ENCODE measurements at places on chromosomes 11 and 22.

- no peak for DNase-seq
These were observed 12.5 kb upstream of the TMPRSS6 start for GRCh38 chr22:37121887-37122591.

DNA sequence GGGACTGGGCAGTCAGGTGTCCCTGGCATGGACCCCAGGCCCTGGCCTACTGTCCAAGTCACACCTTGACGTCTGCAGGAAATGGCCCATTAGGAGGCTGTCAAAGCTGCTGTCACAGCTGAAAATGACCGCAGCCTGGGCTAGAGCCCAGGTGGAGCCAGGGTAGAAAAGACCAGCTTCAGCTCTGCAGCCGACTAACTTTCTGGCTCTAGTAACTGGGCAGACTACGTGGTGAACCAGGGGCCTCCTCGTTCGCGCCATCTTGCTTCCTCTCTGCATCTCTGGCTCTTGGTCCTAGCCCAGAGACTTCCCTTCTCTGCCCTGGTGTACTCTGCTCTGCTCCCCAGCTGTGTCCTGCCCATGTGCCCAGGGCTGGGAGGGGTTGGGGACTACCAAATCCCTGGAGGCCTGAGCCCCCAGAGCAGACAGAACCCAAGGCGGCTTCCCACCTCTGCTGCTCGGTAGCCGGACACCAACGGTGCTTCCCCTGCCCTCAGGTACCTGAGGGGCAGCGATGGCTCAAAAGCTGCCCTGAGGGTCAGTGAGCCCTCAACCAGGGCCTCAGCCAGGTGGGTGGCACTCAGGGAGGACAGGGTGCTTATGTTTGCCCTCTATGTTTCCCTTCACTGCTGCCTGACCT lies 19.7 kb downstream of the SART1 start:
- DNase-seq = no peak

DNA sequence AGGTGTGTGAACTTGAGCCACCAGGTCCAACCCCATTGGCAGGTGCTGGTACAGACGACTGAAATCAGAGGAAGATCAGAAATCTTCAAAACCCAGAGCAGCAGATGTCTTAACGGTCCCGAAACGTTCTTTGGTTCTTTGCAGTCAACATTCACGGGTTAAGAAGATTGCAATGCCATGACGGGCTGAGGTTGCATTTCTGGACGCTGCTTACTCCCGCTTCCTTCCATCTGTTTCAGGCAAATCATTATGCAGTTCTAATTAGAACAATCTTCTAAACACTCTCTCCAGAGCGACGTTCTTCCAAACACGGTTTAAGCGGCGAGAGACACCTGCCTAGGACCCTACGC lies 492 bp upstream of the LUZP2 start:
- peak; percentile 19 for DNase-seq

- no peak for DNase-seq
These were observed 193.3 kb upstream of the NAV2 start for GRCh38 chr11:19519353-19519752.

Data from left renal cortex interstitium (tissue), 4 donors.